ENCODE measurements at places on chromosomes 12 and 14.
A peak's percentile ranks its signal among the peaks of the same experiment; 100 is the strongest.

DNA sequence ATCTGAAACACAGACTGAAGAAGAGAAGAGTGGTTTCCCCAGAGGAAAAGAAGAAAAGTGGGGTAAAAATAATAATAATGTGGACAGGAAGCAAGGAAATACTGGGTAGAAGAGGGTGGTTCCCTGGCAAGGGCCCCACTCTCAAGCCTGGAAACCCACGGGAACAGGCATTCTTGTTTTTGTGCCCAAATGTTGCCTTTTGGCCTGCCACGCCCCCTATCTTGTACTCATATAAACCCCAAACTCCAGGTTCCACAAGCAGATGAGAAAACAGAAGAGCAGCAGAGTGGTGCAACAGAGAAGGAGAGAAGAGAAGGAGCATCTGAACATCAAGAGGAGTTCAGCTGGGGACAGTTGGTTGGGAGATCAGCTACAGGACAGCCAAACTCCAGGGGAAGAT is 51.2 kb downstream of the NDUFA12 start:
- DNase-seq = no peak

GRCh38 chr14:24069411-24069735 is 2.0 kb upstream of the CPNE6 start:
- no peak for DNase-seq

DNA sequence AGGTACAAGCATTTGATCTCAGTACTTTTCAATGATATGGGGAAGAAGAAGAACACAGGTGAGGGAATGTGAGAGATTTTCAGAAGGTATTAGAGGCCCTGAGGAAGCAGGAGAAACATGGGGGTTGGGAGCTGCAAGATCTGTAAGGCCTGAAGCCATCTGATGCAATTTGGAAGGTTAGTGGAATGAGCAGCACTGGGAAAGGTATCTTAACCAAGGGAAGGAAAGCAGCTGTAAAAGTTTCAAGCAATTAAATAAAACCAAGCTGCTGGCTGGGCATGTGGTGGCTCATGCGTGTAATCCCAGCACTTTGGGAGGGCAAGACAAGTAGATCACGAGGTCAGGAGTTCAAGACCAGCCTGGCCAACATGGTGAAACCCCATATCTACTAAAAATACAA is 104.4 kb upstream of the PARP11 start:
- DNase-seq = no peak

- DNase-seq = no peak
Observed at GRCh38 chr12:47158792-47159191, 79.0 kb upstream of the AMIGO2 start.

- no peak for DNase-seq
Observed at GRCh38 chr14:53183056-53183455, 29.9 kb upstream of the DDHD1 start.

- DNase-seq = peak; percentile 71
Observed at GRCh38 chr14:50000380-50001150, 107.7 kb downstream of the ARF6 start.

DNA sequence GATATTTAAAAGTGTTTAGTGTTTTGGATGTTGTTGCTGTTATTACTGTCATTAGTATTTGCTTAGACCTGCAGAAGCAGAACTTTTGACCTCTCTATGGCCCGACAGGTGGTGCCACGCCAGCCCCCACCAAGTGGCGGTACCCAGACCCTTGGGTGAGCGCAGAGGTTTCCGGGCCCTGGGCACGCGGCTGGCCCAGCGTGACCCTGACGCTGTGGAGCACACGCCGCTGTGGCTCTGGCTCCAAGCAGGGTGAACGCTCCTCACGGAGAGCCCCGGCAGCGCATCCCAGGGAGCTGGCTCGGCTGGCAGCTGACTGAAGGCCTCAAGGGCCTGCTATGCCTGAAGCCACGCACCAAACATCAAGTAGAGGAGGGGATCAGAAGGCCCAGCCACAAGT is 22.6 kb downstream of the SLC25A47 start:
- DNase-seq = no peak

DNA sequence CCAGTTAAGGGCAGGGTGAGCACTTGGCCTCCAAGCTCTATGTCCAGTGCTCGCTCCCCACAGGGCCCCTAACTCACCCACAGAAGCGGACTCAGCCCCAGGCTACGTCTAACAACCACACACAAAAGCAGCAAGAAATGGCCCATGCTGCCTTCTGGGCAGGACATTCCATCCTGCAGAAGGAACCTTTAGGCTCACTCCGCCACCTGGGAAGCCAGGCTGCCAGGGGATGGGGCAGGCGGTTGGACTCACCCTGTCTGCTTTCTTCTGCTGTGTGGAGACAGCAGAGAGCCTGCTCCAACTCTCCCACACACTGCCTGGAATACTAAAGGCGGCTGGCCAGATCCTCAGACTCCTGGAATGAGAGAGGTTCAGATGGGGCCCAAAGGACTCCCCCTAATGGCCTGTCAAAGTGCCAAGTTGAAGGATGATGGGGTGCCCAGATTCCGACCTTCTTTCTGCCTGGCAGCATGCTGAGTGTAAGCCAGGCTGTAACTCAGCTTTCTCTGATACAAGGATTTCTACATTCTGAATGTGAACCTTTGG is 27.7 kb upstream of the BLTP3B start:
- no peak for DNase-seq

- DNase-seq = no peak
Observed at GRCh38 chr12:110657747-110658146, 31.2 kb downstream of the HVCN1 start.

DNA sequence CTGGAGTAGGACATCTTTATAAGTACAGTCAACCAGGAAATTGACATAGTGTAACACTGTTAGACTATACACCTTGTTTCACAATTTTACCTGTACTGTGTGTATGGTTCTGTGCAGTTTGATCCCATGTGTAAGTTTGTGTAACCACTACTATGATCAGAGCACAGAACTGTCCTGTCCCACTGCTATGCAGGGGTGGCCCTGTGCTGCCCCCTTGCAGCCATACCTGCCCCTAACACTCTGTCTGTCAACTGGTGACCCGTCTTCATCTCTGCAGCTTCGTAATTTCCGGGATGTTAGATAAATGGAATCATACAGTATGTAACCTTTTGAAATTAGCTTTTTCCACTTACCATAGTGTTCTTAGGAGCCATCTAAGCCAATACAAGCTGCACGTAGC is 58.7 kb upstream of the RD3L start:
- peak; percentile 12 for DNase-seq

DNA sequence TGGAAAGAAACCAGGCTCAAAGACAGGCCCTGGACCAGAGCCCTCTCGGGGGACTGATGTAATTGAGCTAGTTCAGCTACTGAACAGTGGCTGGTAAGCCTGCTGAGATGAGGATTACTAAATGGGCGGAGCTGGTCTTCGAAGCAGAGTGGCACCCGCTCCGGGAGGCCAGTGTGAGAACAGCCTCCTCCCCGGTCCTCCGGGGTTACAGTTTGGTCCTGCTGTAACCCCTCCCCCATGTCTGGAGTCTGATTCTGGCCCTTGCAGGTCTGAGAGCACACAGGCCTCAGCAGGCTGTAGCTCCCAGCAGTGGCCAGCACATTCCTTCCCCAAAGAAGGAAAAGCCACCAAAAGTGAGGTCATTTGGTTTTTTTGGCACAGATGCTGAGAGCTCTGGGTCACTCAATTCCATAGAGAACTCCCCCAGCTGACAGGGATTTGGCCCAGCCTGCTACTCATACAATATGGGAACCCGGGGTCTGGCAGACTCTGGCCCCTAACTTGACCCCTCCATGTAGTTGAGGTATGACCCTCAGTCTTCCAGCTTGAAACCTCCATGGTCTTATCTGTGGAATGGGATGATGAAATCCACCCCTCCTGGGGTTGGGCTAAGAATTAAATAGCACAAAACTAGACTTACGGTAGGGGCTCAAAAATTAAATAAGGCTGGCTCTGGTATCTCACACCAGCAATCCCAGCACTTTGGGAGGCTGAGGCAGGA is 39.0 kb downstream of the ACTN1 start:
- no peak for DNase-seq

DNA sequence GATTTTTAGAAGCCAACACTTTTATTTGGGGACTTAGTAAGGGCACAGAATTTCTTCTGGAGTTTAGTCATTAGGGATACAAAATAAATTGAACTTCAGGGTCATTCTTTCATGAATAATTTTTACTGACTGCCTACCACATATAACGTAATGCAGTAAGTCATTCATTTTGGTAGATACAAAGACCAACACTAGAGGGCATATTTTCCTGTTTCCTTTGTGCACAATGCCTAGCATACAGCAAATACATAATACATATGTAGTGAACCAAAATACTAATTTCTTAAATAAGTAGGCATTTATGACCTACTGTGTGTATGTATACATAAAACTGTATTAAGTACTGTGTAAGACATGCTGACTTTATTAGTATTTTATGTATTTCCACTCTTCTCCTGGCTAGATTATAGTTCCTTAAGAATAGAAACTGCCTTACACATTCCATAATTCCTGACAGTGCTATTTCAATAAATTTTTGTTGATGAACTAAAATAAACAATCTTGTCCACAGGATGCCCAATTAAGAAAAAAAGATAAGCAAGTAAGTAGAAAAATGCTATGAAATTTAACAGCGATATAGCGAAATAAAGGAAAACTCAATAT is 47.9 kb downstream of the PPP1R12A start:
- peak; percentile 63 for DNase-seq

DNA sequence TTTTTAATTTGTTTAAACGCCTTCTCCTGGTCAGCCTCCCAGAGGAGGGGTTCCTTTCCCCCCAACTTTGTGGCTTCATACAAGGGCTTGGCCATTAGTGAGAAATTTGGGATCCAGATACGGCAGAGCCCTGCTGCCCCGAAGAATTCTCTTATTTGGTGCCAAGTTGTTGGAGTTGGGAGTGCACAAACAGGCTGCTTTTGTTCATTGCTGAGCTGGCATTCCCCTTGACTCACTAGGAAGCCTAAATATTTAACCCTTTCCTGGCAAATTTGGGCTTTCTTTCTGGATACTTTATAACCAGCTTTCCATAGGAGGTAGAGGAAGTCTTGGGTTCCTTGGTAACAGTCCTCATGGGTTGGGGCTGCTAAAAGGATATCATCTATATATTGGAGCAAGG is 10.3 kb upstream of the ADAM21 start:
- no peak for DNase-seq

GRCh38 chr12:102096855-102097254 is 23.1 kb downstream of the NUP37 start:
- no peak for DNase-seq

All from CD4-positive, alpha-beta T cell treated with Interleukin-21 for 1 hour (primary cell).